Activated CD4-positive, alpha-beta T cell treated with anti-CD3 and anti-CD28 coated beads for 36 hours (primary cell): ENCODE measurements at places on chromosomes 3 and 15. TPM values are rescaled to one million over a fixed set of nuclear protein-coding genes. Genes with fewer than 3 reads are reported as not detected.

The STRC gene
- 1.0 TPM for total RNA-seq

The CCDC13 gene
- total RNA-seq = 0.63 TPM

The ASTE1 gene
- 9.1 TPM for total RNA-seq

The TMEM202 gene
- total RNA-seq = not detected

The ARHGEF26 gene
- total RNA-seq = 0.14 TPM

The CIAO2A gene
- 95.5 TPM for total RNA-seq
